Calu3 (cell line): ENCODE measurements at places on chromosomes 1 and 21. TPM values are rescaled to one million over a fixed set of nuclear protein-coding genes. Genes with fewer than 3 reads are reported as not detected.

DNA sequence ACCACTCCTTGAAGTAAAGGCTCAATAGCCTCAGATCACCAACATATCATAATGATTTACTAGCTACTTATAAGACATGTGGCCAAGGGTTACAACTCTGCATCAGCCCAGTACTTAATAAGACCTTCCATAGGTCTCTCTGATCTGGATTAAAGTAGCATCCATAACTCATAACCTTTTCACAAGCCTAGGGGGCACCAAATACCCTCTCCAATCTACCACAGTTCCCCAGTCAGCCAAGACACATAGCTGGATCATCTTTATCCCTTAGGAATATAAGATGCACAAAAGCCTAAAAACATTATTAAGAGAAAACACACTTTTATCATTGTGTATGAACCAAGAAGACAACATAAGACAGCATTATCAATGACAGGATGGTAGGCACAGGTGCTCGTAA, 22.1 kb downstream of the SSX2IP start:
- DNase-seq = no peak

DNA sequence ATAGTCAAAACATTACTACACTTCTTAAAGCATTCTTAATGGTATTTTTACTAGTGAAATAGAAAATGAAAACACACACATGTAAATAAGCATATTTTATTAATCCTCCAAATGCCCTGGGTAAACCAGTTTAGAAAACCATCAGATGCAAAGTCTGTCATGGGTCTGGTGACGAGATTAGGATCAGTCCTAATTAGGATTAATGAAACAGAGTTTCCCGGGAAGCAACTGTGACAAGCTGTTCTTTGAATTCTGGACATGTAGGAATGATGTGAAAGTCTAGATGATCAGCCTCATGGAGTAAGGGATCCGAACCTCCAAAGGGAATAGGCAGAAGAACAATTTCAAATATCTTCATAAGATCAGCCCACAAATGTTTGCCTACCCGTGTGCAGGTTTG, 250.2 kb downstream of the KIF26B start:
- DNase-seq = no peak

GNG4 gene
- total RNA-seq = 11.6 and 18.4 TPM in 2 replicates

PROK1 gene
- not detected in 2 replicates for total RNA-seq

GRCh38 chr1:13595411-13595810, 11.8 kb downstream of the PDPN start:
- no peak for DNase-seq

DNA sequence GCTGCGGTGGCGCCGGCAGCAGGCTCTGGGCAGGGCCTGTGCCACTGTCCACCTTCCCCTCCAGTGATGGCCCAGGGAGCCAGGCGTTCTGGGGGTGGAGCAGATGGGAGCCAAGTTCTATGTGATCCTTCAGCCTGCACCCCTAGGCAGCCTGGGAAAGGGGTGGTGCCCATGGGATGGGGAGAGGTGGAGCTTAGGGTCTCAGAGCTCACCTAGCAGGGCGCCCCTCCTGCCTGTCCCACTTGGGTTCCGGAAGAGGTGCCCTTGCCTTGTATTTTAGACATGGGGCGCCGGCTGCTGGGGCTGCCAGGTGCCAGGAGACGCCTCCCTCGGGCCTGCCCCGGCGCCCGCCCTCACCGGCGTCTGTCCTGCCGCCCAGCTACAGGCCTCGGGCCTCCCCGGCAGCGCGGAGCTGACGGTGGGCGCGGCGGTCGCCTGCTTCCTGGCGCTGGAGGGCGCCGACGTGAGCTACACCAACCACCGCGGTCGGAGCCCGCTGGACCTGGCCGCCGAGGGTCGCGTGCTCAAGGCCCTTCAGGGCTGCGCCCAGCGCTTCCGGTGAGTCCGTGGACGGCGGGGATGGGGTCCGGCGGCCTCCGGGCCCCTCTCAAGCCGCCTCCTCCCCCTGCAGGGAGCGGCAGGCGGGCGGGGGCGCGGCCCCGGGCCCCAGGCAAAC, 3.1 kb upstream of the MMP23B start:
- no peak for DNase-seq

ADGRB2 gene
- 1.9 and 2.9 TPM in 2 replicates for total RNA-seq

- DNase-seq = no peak
Observed at GRCh38 chr21:29989634-29990234, 49.9 kb upstream of the GRIK1 start.

FCGR1A gene
- total RNA-seq = not detected in 2 replicates

DNA sequence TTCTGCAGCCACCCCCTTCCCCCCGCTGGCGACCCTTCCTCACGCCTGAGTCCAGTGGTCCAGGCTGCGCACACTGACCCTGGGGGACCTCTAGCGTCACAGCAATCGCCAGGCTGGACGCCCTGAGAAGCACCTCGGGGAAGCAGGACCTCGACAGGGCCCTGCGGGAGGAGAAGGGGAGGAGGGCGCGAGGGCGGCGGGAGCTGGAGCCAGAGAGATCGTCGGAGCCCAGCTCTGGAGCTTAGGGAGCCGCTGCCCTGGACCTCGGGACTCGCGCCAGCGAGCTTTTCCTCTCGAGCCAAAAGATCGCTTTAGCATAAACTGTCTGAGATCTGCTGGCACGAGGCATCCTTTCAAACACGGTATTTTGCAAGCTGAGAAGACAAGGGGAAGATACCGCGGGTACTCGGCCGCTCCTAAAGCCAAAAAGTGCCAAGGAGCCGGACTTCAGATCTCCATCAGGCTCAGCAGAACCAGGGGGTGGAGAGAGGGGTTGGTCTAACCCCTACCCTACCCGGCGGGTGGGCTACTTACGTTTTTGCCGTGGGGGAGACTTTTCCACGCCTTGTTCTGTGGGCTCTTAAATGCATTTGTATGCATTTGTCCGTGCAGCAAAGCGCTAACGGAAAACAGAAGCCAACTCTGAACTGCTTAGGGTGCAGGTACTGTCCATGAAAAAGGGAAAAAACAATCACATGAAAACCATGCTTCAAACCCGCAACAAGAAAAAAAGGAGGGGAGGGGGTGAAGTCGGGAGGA, 586 bp downstream of the COL24A1 start:
- DNase-seq = peak; percentile 20
